ENCODE measurements at places on chromosomes 2 and 18. TPM values are rescaled to one million over a fixed set of nuclear protein-coding genes. Genes with fewer than 3 reads are reported as not detected.
A peak's percentile ranks its signal among the peaks of the same experiment; 100 is the strongest.

The UGP2 gene
- 363 TPM for total RNA-seq

The SETBP1 gene
- 7.1 TPM for total RNA-seq

The UCN gene
- 0.84 TPM for total RNA-seq

The TMEM185B gene
- 20.6 TPM for total RNA-seq

The KLHL14 gene
- total RNA-seq = not detected

The CDH2 gene
- total RNA-seq = 293 TPM

The C1GALT1C1L gene
- 0.62 TPM for total RNA-seq

The LMAN1 gene
- total RNA-seq = 50.6 TPM

The SPEG gene
- 119 TPM for total RNA-seq

The ACOXL gene
- not detected for total RNA-seq

The GYPC gene
- 121 TPM for total RNA-seq

The NR4A2 gene
- 1.6 TPM for total RNA-seq

The UGT1A5 gene
- not detected for total RNA-seq

The LPIN1 gene
- total RNA-seq = 64.6 TPM

The DUSP2 gene
- 1.3 TPM for total RNA-seq

The MROH2A gene
- not detected for total RNA-seq

The UBXN4 gene
- total RNA-seq = 54.9 TPM

The PDE11A gene
- total RNA-seq = 4.4 TPM

The ITPRIPL1 gene
- 1.4 TPM for total RNA-seq

The GPR45 gene
- total RNA-seq = not detected

The MDH1B gene
- total RNA-seq = 0.68 TPM

The PSMA8 gene
- total RNA-seq = 0.14 TPM

- DNase-seq = peak; percentile 70
Observed at GRCh38 chr18:37299471-37300304, 265.9 kb downstream of the CELF4 start.

- DNase-seq = no peak
Observed at GRCh38 chr2:98935777-98936352, at the start of gene CRACDL. Gene CRACDL, minus strand, starts transcription at chr2:98936225. Its CDS starts 89,425 bp downstream, at chr2:98846800.

- no peak for DNase-seq
Observed at GRCh38 chr2:102055346-102055990, 63.7 kb downstream of the IL1R2 start.

- DNase-seq = no peak
Observed at GRCh38 chr2:30224151-30224550, 7.2 kb upstream of the LBH start.

DNA sequence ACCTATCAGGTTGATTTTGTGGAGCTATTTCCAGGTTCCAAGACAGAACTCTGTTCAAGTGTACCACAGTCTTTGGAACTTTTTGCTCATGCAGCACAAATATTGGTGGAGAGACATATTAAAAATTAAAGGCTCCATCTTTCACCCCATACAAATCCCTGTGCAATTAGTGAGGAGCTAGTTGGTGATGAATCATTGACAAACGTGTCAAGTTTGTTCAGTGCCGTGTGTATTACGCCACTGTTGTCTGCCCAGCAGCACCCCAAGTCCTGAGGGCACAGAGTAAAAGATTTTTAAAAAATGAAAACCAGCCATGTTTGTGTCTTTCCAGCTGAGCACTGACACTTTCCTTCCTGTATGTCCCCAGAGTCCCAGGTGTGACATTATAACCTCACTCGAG is 9.3 kb downstream of the ATOH8 start:
- DNase-seq = no peak

- no peak for DNase-seq
Observed at GRCh38 chr2:23244617-23245016, 140.4 kb upstream of the KLHL29 start.

- DNase-seq = no peak
Observed at GRCh38 chr18:6871566-6871965, 142.1 kb downstream of the ARHGAP28 start.

DNA sequence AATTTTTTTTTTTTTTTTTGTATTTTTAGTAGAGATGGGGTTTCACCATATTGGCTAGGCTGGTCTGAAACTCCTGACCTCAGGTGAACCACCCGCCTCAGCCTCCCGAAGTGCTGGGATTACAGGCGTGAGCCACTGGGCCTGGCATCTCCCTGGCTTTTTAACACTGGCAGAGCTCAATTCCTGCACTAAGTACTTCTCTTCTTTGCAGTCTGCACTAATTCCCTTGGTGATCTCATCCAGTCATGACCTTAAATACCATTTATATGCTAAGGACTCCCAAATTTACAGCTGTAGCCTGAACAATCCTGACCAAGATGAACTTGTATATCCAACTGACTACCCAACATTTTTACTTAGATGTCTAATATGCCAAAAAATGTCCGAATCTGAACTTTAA is 10.2 kb downstream of the PREPL start:
- no peak for DNase-seq

DNA sequence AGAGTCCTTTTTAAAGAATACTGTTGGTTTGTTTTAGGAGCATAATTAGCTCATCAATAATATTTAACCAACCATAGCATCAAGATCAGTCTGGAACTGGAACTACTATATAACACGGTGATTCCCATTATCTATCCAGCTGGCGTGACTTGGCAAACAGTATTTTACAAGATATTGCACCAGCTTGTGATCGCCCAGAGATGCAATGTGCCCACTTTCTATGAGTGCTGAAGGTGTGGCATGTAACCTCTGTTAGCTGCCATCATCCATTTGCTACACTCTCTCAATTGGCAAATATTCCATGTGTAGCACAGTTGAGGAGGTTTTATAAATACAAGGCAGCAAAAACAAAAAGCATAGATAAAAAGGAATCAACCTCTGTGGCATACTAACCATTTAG is 64.9 kb downstream of the FIGN start:
- no peak for DNase-seq

- DNase-seq = no peak
Observed at GRCh38 chr2:5057891-5058351, 634.3 kb upstream of the SOX11 start.

- no peak for DNase-seq
Observed at GRCh38 chr18:60069145-60069544, 169.3 kb downstream of the PMAIP1 start.

DNA sequence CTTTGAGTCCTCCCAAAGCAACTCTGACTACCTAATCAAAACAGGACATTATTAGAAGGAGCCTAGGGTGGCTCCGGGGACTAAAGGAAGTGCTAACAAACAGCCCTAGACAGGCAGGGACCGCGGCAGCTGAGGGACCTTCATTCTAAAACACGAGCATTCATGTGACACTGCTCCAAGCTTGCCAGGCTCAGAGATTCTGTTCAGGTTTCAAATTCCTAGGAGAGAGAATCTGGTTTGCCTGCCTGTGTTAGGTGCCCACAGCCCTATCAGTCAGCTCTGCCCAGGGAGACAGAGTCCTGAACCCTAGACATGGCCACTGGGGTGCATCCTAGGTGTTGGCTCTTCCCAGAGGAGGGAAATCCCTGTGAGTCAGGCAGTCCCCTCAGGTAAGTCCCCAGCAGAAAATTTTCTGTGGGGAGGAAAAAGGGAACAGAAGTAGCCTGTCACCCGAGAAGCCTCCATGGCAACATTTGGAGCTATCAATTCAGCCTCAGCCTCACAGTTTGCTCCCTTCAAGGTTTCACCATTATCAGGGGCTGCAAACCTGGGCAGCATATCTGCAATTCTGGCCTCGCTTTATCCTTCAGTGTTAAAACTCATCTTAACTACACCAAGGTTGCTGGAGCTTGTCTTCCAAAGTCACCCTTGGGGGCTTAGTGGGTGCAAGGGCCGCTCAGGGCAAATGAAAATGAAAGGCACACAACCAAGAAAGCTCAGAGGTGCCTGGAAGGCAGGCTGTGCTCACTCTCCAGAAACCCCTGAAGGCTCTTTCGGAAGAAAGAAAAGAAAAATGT is 28.6 kb downstream of the PCBP1 start:
- DNase-seq = no peak

DNA sequence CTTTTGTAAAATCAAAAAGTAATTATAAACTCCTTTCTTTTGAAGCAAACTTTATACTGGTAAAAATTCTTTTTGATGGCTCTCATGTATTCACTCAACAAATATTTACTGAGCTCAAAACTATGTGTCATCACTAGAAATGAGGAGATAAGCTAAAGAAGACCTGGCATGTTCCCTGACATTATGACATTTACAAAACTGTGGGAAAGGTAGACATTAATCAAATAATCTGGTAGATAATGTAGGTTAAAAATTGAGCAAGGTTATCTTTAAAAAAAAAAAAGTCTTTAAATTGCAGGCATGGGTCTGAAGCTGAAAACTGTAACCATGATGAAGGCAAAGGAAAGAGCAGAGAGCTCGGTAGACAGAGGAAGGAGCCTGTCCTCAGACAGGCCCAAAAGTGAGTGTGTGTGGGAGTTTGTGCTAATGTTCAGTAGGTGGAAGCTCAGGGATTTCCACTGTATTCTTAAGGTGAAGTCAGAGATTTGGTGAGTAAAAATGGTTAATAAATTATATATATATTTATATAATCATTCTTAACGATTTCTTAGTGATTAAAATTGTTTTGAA is 612.9 kb downstream of the LRP1B start:
- no peak for DNase-seq

GRCh38 chr2:65070172-65070830 is 14.1 kb downstream of the CEP68 start:
- no peak for DNase-seq

GRCh38 chr2:203887677-203888076 is 20.1 kb downstream of the CTLA4 start:
- DNase-seq = no peak

GRCh38 chr2:237257471-237257951 is 156.5 kb downstream of the COL6A3 start:
- no peak for DNase-seq

- DNase-seq = no peak
Observed at GRCh38 chr18:39705362-39705761, 2139.8 kb upstream of the CELF4 start.

DNA sequence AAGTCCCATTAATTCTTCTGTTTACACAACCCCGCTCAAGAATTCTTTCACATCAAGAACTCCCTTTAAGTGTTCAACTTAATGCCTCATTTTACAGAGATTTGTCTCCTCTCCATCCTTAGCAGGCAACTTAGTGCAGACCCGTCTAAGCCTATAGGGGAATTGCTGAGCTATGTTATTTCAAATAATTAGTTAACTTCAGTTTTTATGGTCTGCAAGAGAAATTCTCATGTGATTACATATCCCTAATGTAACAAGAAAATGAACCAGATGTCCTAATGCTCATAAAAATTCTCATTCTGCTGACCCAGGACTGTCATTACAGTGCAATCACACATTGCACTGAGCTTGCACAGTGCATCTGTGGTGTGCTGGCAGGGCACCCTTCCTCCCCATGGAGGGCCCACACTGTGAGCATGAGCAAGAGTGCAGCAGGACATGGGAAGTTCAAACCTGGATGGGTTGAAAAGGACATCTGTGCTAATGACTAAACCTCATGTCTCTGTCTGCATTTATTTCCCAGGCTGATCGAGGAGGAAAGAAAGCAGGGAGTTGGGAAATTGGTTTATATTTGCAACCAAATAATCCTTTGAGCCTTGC is 97.1 kb downstream of the COL5A2 start:
- DNase-seq = no peak

DNA sequence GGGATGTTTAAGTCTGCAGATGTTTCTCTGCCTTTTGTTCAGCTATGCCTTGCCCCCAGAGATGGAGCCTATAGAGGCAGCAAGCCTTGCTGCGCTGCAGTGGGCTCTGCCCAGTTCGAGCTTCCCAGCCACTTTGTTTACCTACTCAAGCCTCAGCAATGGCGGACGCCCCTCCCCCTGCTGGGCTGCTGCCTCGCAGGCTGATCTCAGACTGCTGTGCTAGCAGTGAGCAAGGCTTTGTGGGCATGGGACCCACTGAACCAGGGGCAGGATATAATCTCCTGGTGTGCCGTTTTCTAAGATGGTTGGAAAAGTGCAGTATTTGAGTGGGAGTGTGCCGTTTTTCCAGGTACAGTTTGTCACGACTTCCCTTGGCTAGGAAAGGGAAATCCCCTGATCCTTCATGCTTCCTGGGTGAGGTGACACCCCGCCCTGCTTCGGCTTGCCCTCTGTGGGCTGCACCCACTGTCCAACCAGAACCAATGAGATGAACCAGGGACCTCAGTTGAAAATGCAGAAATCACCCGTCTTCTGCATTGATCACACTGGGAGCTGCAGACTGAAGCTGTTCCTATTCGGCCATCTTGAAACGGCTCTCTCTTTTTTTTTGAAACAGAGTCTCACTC is 27.6 kb upstream of the ADAM23 start:
- DNase-seq = no peak

GRCh38 chr18:79494936-79495335 is 99.2 kb downstream of the NFATC1 start:
- peak; percentile 37 for DNase-seq

DNA sequence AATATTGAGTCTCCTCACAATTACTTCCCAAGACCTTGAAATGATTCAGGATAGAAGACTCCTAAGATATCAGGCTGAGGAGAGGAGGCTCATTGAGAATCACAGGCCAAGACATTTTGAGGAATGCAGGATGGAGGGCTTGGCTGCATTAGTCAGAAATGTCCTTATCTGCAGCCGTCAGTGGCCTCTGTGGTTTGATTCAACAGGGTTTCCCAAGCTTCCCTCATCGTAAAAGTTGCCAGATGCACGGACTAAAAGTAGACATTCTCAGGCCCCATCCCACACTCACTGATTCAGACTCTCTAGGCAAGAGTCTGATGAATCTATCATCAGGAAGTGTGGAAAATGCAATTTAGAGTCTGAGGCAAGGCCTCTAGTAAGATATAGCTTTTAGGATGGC is 34.0 kb upstream of the TMEM178A start:
- DNase-seq = no peak

- no peak for DNase-seq
Observed at GRCh38 chr2:210557721-210558120, 1.3 kb downstream of the CPS1 start.

DNA sequence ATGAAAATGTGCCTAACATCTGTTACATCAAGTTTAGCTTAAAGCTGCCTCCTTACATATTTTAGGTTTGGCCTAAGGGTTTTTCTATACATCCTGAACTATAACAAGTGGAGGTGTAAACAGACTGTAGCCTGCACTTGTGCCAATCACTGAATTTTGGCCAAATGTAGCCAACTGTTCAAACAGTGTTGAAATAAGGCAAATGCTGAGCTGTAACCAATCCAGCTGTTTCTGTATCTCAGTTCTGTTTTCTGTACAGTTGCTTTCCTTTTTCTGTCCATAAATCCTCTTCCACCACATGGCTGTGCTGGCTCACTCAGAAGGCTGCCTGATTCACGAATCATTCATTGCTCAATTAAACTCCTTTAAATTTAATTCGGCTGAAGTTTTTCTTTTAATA is 19.2 kb upstream of the CAPN13 start:
- no peak for DNase-seq

GRCh38 chr2:78766459-78766858 is 259.0 kb upstream of the REG3G start:
- DNase-seq = no peak

DNA sequence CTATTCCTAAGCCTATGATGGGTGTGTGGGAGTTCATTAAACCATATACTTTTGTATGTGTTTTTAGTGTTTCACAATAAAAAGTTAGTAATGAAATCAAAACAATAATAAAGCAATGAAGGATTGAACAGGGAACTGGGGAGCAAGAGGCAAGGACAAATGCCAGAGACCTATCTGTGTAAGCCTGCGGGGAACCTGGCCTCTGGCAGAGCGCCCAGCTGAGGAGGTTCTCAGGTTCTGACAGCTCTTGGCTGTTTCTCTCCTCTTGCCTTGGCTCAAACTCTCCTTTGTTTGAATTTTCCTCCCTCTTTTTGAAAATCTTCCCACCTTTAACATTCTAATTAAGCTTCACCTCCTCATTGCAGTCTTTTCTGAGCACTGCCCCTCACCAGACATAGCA is 200.0 kb upstream of the NCKAP5 start:
- DNase-seq = peak; percentile 86

- DNase-seq = no peak
Observed at GRCh38 chr18:50987261-50987660, 19.4 kb downstream of the ELAC1 start.

Data from Right ventricle myocardium inferior (tissue), 1 donor.